Activated CD4-positive, alpha-beta T cell treated with anti-CD3 and anti-CD28 coated beads, Interleukin-2, amount 50 U/mL, for 24 hours (primary cell): ENCODE measurements at places on chromosomes 11 and 22.
A peak's percentile ranks its signal among the peaks of the same experiment; 100 is the strongest.

- peak; percentile 42 for DNase-seq
Measured at GRCh38 chr22:32473388-32473952, 1.1 kb upstream of the FBXO7 start.

DNA sequence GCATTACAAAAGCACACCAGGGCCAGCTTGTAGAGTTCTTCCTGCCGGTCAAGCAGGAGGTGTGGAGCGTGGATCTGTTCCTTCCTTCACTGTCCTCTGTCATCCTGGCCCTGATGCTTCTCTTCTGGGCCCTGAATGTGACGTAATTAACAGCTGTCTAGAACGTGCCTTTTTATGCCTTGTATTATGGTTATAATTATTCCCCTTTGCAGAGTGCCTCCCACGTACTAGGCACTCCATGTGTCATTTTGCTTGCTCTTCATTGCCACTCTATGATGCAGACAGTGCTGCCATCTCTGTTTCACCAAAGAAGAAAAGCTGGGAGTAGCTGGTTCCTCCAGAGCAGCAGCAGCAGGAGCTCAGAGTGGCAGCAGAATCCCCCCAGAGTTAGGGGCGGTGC is 132.1 kb upstream of the TTC12 start:
- no peak for DNase-seq

DNA sequence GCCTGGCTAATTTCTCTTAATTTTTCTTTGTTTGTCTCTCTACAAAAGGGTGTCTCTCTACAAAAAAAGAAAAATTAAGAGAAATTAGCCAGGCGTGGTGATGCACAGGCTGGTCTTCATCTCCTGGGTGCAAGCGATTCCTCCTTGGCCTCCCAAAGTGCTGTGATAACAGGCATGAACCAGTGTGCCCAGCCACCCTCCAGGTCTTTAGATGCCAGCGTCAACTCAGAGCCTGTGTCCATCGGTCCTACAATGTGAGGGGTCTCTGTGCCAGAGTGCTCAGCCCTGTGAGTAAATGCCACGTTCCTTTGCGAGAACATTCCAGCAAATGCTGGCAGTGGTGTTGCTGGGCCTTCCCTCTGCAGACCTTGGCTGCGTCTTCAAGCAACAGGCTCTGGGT is 62.7 kb downstream of the IGF2 start:
- DNase-seq: no peak

GRCh38 chr11:79018371-79018849 is 422.4 kb downstream of the TENM4 start:
- DNase-seq: no peak

GRCh38 chr22:39972641-39973040 is 12.4 kb downstream of the TMA7B start:
- no peak for DNase-seq

GRCh38 chr11:125939081-125939521 is 6.7 kb upstream of the VSIG10L2 start:
- DNase-seq: no peak

DNA sequence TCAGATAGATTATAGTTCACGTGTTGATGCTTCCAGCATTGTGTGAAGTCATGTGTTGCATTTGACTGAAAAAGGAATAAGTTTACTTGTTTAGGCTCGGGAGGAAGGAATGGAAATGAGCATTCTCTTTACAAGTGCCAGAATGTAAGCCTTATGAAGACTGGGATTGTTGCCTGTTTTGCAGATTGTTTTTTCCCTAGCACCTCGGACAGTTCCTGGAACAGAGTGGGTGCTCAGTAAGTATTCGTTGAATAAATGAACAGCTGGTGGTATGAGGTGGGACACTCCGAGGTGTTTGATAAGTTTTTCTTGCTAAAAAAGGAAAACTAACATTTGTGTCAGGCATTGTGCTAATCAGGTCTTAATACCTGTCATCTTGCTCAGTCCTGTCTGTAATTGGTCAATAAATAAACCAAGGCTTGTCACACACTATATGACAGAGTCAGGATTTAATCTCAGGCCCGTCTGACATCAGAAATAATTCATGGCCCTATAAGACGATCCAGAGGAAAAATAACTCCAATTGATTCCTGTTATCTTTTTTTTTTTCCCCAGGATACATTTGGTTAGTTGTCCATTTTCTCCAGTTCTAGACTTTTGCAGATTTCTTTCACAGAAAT is 304.7 kb downstream of the NELL1 start:
- DNase-seq: no peak

DNA sequence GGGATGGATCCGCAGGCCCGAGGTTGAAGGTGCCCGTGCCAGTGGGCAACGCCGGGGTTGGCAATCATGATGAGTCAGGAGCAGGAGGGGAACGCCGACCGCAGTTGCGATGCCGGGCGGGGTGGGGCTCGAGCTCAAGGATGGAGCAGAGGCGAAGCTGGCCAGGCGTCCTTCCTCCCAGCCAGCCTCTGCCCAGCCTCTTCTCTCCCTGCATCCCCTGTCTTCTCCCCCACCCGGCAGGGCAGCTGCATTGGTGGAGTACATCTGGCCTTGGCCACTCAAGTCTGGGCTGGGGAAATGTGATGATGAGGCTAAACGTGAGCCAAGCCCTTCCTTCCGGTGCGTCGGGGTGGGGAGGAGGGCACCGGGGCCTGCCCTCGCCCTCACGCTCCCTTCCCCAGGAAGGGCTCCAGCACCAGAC is 3.9 kb downstream of the IFITM10 start:
- no peak for DNase-seq

- DNase-seq: no peak
Measured at GRCh38 chr22:47153854-47154525, 391.5 kb downstream of the TBC1D22A start.

- DNase-seq: no peak
Measured at GRCh38 chr11:60848714-60849151, 6.8 kb downstream of the CCDC86 start.

GRCh38 chr11:66419825-66420224 is 1.0 kb upstream of the NPAS4 start:
- no peak for DNase-seq

DNA sequence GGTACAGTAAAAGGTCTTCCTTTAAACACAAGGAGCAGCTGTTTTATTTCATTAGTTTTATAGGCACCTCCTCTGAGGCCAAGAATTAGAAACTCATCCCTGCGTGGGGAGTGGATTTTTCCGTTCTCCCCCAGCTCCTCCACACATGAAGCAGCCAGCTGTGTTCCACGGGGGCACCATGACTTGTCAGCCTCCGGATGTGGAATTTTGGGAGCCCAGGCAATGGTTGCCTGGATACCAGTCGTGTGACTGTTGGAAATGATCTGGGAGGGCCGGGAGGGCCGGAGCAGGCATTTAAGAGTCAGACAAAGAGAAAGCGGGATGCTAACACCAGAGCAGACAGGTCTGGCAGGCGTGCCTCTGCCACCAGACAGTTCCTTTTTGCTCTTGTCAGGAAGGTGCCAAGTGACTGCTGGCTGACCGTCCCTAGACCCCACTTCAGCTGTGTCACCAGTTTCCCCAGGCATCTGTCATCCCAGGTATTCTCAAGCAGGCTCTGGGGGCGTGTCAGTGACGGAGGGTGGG is 15.9 kb upstream of the CDC42EP2 start:
- DNase-seq: no peak

GRCh38 chr11:87224486-87224885 is 186.8 kb downstream of the TMEM135 start:
- DNase-seq: no peak

- no peak for DNase-seq
Measured at GRCh38 chr11:1497600-1497999, 11.0 kb upstream of the MOB2 start.

GRCh38 chr11:105179542-105180278 is 40.1 kb upstream of the CARD18 start:
- DNase-seq: no peak

DNA sequence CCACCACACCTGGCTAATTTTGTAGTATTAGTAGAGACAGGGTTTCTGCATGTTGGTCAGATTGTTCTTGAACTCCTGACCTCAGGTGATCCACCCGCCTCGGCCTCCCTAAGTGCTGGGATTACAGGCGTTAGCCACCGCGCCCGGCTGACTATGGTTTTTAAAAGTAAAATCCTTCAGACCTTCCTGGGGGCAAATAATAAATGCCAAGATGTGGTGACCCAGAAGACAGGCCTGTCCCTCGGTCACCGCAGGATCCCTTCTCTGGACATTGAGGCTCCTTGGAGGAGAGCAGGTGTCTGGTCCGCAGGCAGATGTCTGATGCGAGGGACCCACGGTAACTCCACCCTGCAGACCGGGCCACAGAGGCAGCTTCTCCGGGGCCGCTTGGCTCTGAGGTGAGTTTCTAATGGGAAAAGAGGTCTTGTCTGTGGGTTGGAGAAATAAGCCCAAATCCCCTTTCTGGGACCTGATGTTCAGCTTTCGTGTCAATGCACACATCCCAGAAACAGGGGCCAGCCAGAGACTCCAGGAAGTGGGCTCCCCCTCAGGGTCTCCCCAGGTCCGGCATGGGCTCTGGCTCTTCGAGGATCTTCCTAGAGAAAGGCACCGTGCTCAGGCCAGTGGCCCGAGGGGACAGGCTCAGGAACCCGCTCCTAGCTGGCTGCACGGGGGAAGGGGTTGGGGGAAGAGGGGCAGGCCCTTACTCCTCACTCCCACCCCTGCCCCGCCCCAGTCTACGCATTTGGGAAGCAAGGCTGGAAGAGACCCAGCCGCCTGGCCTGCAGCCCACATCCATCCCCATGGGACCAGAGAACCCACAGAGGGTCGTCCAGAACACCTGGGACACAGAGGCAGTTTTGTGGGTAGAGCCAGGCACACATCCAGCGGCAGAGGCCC is 100.6 kb downstream of the WNT7B start:
- DNase-seq: no peak

GRCh38 chr11:131685906-131686305 is 315.5 kb downstream of the NTM start:
- DNase-seq: no peak

GRCh38 chr11:130437848-130438247 is 9.4 kb upstream of the ADAMTS8 start:
- DNase-seq: no peak

GRCh38 chr11:34300926-34301295 is 56.9 kb downstream of the ABTB2 start:
- no peak for DNase-seq

- DNase-seq: no peak
Measured at GRCh38 chr11:128412847-128413791, 174.2 kb downstream of the ETS1 start.

- DNase-seq: no peak
Measured at GRCh38 chr11:82790723-82791484, 57.2 kb upstream of the FAM181B start.

GRCh38 chr11:104076455-104076854 is 40.0 kb downstream of the DDI1 start:
- no peak for DNase-seq

GRCh38 chr11:14974515-14975251 is 2.5 kb upstream of the CALCA start:
- DNase-seq: peak; percentile 30

- DNase-seq: no peak
Measured at GRCh38 chr11:7413961-7414915, 71.1 kb upstream of the OLFML1 start.

DNA sequence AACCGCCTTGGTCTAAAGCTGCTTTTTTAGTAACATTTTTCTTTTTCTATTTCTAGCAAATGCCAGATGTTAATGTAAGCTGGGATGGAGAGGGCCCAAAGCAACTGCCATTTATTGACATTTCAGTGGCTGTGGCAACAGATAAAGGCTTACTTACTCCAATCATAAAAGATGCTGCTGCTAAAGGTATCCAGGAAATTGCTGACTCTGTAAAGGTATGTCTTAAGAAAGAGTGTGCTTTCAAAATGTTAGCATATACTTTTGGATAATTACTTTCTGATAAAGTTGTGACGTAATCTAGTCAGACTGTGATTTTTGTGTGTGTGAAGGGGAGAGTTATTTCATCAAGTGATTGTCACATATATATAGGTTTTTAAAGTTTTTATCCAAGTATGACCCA is 68.1 kb downstream of the PDHX start:
- DNase-seq: no peak

GRCh38 chr11:118152552-118153471 is at the start of gene SCN4B:
Gene SCN4B (minus strand): TSS chr11:118152823. CDS start chr11:118152673, 150 bp downstream.
- DNase-seq: no peak

GRCh38 chr11:90601261-90601660 is 378.4 kb upstream of the CHORDC1 start:
- no peak for DNase-seq

DNA sequence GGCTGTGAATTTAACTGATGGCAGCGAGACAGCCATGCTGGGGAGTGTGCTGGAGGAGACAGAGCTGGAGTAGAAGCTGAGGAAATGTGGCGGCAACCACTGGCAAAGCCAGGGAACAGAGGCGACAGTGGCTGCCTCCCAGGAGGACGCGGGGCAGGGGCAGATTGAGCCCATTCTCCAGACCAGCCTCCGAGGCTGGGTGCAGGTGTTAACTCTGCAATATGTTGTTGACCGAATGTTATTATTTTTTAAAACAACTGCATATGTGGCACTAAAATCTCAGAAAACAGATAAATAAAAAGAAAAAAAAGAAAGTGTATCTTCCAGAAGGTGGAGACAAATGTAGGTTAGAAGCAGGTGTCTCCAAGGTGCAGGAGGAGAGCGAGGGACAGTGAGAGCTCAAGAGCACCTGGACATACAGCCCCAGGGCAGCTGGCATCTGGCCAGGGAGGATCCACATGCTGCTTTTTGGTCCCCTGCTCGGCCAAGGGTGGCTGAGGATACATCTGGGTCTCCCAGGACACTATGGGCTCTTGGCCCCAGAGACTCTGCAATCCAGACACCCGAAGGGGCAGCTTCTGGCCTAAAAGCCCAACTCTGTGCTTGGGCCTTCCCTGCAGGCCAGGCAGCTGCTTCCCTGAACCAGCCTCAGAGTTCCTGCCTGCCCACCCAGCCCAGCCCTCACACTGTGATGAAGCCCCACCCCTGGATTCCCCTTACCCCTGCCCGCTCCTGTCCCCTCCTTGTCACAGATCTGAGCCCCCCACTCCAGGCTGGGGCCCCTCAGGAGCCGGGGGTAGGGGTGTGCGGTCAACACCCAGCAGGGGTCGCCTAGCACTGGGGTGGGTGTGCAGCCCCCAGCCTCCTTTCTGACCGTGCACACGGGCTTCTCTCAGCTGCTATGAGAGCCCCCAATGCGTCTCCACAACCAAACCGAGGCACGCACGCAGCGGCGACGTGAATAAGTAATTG is 12.9 kb downstream of the RTN4R start:
- no peak for DNase-seq

DNA sequence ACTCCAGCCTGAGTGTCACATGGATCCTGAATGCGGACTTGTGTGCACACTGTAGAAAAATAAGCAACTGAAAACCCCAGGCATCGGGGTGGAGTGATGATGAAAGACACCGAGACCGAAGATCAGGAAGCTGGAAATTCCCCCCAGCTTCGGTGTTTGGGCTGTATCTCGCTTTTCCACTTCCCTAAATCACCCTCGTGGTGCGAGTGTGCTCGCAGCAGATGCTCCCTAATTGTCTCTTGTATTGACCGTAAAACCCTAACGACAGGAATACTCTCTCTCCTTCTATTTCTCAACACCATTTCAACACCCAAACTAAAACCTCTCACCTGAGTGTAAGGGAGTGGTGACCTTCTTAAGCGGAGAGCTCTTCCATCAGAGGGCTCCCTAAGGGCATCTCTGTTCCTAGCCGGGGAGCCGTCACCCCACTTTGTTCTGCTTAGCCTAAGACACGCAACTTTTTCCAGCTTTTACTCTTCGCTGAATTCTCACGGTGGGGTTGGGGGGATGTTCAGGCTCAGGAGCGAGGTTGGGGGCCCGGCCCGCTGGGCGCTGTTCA is 635 bp upstream of the GRK3 start:
- DNase-seq: no peak

- DNase-seq: no peak
Measured at GRCh38 chr11:6642957-6643356, 12.7 kb downstream of the DCHS1 start.
